IMR-90 (cell line): ENCODE measurements at places on chromosomes 16 and 17. TPM values are rescaled to one million over a fixed set of nuclear protein-coding genes. Genes with fewer than 3 reads are reported as not detected.
A peak's percentile ranks its signal among the peaks of the same experiment; 100 is the strongest.

The CBFA2T3 gene
- not detected in 2 replicates for total RNA-seq

The FOXL1 gene
- total RNA-seq, result 15.2 and 23.9 TPM in 2 replicates

DNA sequence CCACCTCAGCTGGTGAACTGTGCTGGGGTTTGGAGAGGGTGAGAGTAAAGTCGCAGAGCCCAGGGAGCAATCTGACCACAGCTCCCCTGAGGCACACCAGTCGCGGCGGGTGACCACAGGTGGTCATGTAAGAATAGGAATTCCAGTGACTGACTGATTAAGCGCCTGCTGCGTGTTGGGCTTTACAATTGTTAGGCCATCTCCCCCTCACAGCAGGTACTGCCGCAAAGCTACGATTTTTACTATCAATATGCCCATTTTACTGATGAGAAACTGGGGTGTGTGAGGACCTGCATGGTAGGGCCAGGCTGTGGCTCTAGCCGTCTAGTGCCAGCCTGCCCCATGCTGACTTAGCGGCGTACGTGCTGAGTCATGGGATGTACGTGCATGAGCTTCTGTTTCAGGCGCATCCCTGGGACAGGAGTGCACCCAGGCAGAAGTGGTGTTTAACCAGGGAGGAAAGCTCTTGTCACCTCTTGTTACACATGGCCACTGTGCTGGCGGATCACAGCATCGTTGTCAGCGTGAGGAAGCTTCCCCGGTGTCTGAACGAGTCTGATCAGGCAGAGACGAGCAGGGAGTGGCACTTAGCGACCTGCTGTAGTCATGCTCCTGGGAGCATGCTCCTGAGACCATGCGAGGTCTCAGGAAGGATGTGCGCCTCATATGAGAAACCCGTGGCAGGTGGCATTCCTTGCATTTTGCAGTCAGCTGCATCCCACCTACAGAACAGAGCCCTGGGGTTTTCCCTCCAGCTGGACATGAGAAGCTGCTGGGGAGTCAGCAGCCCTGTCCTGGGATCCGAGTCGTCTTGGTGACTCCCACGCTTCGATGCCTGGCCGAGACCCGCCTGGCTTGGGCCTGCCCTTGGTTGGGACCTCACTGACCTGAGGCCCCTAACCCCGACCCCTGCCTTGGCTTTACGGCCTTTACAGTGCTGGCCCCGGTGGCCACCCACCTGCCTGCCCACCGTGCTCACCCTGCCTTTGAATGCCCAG, 163.7 kb upstream of the CHMP6 start:
- peaks cover 25% of the 10 kb centered on the region for H3K4me1 ChIP-seq
- H3K27ac ChIP-seq, result peak overlapping the region; percentile 54
- H3K27me3 ChIP-seq, result no peaks in the 10 kb centered on the region
- H3K36me3 ChIP-seq, result peaks cover 7% of the 10 kb centered on the region

DNA sequence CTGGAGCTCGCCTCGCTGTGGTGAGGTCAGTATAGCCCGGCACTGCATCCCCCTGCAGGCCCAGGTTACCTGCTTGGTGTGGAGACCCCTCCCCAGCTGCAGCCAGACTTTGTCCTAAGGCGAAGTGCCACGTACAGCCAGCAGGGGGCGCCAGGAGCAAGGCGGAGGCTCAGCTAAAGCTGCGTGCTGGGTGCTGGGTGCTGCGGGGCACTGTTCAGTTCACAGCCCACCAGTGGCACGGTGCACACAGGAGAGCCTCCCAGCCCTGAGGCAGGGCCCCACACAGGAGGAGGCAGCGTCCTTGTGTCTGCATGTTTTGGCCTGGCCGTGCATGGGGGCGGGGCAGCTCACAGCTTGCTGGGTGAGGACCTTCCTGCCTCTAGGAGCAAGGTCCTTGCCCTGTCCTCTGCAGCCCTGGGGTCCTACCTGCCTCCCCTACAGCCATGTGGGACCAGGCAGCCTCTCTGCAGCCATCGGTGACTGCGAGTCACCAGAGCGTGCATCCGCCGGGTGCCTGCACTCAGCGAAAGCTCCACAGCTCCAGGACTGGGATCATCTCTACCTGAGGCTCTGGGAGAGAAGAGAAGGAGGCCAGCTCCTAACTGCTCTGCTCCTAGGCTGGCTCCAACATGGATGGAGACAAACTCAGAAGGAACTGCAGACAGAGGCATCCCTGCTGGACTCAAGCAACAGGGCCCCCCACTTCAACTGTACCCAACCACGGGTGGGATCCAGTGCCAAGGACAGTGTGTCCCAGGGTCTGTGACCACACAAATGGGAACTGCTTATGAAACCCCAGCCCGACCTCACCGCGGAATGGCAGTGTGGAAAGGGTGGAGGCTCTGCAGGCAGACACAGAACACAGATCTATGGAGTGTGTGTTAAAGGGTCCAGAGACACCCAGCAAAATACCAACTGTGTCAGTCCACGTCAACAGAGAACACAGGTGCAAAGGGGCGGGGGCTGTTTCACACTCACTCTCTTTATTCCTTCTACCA, 19.0 kb downstream of the SLC7A5 start:
- H3K36me3 ChIP-seq, result peaks cover 50% of the 10 kb centered on the region
- H3K4me3 ChIP-seq, result no peak overlapping the region
- no peak overlapping the region for H3K27ac ChIP-seq
- H3K4me1 ChIP-seq, result peaks cover 15% of the 10 kb centered on the region

DNA sequence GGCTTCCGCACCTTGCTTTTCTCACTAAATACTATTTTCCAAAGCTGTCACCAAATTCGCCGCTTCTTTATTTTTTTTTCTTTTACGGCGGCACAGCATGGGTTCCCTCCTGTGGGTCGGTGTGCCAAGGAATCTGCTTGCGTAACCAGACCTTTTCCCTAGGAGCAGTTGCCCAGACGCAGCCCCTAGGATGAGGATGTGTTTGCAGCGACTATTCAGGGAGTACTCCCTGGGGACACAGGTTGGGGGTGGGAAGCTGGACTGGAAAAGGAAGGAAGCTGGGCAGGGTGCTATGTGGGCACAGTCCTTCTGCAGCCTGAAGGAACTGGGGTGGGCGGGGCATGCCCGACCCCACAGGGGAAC, 49.0 kb upstream of the ZCCHC14 start:
- peaks cover 23% of the 10 kb centered on the region for H3K27me3 ChIP-seq
- no peak for DNase-seq
- H3K4me3 ChIP-seq, result no peak overlapping the region
- H3K27ac ChIP-seq, result no peak overlapping the region
